Progenitor cell of endocrine pancreas (in vitro differentiated cells): ENCODE measurements at places on chromosomes 1 and 21. TPM values are rescaled to one million over a fixed set of nuclear protein-coding genes. Genes with fewer than 3 reads are reported as not detected.

TMCO2 gene
- not detected in 2 replicates for total RNA-seq

VAV3 gene
- total RNA-seq = 1.8 and 3.7 TPM in 2 replicates

SGIP1 gene
- 12.1 and 16.0 TPM in 2 replicates for total RNA-seq

C1orf56 gene
- total RNA-seq = 4.5 and 7.0 TPM in 2 replicates

PLPP3 gene
- total RNA-seq = 16.1 and 17.4 TPM in 2 replicates

LRIF1 gene
- total RNA-seq = 10.4 and 10.8 TPM in 2 replicates

CRP gene
- total RNA-seq = not detected in 2 replicates

ADAM30 gene
- total RNA-seq = not detected in 2 replicates

RIT1 gene
- 28.3 and 30.1 TPM in 2 replicates for total RNA-seq
